ENCODE measurements at places on chromosomes 12 and 14.
A peak's percentile ranks its signal among the peaks of the same experiment; 100 is the strongest.

GRCh38 chr12:67472539-67472938, 176.0 kb upstream of the DYRK2 start:
- no peak for DNase-seq

GRCh38 chr14:96225745-96226151, 21.1 kb downstream of the BDKRB2 start:
- peak; percentile 58 for DNase-seq

- no peak for DNase-seq
Observed at GRCh38 chr14:63231766-63232165, 27.5 kb downstream of the RHOJ start.

- no peak for DNase-seq
Observed at GRCh38 chr12:113778432-113779132, 187.5 kb downstream of the RBM19 start.

- no peak for DNase-seq
Observed at GRCh38 chr12:50082644-50083043, 2.5 kb upstream of the SMARCD1 start.

GRCh38 chr14:77032491-77032843, 4.0 kb upstream of the IRF2BPL start:
- no peak for DNase-seq

DNA sequence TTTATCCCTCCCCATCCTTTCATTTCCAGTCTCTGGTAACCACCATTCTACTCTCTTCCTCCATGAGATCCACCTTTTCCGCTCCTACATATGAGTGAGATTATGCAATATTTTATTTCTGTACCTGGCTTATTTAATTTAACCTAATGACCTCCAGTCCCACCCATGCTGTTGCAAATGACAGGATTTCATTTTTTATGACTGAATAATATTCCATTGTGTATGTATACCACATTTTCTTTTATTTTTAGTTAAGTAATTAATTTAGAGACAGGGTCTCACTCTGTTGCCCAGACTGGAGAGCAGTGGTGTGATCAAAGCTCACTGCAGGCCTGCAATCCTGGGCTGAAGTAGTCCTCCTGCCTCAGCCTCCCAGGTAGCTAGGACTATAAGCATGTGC, 2.6 kb downstream of the LRRK2 start:
- DNase-seq = no peak

GRCh38 chr12:28568118-28568517, 377.9 kb downstream of the CCDC91 start:
- DNase-seq = peak; percentile 88

DNA sequence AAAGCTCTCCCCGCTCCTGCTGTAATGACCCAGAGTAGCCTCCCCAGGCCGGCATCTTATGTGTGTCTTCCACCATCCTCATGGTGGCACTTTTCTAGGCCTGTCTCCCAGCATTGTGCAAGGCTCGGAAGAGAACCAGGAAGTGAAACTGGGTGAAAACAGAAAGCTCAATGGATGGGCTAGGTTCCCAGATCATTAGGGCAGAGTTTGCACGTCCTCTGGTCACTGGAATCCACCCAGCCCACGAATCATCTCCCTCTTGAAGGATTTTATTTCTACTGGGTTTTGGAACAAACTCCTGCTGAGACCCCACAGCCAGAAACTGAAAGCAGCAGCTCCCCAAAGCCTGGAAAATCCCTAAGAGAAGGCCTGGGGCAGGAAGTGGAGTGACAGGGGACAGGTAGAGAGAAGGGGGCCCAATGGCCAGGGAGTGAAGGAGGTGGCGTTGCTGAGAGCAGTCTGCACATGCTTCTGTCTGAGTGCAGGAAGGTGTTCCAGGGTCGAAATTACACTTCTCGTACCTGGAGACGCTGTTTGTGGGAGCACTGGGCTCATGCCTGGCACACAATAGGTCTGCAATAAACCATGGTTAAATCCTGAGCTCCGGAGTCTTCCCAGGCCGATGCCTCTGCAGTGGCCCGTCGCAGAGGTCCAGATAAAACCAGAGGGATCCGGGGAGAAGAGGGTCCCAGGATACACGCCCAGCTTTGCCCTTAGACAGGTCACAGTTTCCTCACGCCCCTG, 15.6 kb downstream of the ACVRL1 start:
- DNase-seq = peak; percentile 73

DNA sequence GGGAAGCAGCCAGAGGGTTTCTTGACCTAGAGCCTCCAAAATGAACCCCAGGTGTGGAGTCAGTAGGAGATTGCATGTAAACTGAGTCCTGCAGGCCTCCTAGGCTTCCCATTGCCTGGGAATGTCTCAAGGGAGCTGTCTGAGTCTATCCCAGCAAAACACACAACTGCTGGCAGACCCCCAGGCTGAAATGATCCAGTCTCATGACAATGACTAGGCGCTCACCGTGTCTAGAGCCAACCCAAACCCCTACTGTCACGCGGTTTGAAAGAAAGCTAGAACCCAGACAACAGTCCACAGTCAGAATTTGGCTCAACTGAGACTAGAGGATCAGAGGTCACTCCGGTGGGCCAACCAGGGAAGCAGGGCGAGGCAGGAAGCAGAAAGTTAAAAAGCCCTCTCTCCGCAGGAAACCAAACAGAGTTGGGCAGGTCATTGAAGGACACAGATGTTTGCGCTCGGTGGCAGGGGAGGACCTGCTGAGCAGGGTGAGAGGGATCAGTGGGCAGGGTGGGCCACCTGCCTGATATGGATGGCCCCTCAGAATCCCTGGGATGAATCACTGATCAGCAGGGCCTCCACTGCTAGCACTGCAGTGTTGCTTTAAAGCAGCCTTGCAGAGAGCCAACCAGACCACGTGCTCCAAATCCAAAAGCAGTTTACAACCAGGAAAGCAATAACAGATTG, 23.8 kb downstream of the ACTN1 start:
- no peak for DNase-seq

GRCh38 chr12:6605421-6606330, 1.5 kb downstream of the CHD4 start:
- DNase-seq = peak; percentile 38

- no peak for DNase-seq
Observed at GRCh38 chr12:7061138-7061537, 620 bp downstream of the C1S start.

DNA sequence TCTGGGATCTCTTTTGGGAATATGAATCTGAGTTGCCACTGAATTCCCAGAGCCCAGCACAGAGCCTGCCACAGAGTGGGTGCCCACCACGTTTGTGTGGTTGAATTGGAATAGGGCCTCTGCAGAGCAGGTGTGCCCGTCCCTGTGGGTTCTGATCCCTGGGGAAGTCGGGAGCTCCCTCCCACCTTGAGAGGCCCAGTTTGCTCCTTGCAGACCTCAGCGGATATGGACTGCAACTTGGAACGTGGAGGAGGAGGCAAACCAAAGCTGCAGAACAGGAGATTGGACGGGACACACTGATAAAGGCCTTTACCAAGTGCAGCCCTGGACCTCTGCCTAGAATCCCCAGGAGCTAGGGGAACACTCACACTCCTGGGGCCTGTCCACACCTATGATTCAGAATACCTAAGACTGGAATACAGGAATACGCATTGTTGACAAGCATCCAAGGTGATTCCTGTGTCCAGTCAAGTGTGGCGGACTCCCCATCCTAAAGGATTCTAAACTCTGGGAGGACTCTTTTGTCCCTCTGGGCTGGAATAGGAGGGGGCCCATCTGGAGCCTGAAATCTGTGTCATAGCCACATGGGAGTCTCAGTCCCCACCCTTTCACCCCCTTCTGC, 2.4 kb downstream of the KRT76 start:
- no peak for DNase-seq

DNA sequence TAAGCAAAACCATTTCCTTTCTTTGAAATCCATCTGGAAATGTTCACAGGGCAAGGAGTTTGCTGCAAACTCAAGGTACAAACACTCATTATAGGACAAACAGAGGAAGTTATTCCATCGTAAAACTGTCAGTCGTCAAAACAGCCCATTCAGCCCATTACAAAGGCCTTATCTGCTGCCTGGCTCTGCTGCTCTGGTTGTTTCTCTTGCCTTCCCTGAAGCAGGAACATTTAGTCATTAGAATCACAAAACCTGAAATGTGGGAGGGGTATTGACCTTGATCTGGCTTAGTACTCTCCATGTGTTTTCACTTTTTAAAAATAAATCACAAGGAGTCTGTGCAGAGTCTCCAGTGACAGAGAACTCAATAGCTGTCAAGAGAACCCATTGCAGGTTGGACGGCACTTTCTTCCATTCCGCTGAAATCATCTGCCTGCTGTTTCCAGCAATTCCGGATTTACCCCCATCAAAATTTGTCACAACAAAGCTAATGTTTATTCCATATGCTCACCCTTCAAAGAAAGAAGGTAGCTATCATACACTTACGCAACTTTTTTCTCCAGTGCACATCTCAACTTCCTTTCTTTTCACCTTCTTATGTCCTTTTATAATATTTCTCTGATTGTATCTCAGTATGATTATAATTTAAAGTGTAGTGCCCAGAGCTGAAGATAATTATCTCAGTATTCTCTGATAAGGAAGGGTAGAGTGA, 24.6 kb upstream of the ITPR2 start:
- DNase-seq = no peak

DNA sequence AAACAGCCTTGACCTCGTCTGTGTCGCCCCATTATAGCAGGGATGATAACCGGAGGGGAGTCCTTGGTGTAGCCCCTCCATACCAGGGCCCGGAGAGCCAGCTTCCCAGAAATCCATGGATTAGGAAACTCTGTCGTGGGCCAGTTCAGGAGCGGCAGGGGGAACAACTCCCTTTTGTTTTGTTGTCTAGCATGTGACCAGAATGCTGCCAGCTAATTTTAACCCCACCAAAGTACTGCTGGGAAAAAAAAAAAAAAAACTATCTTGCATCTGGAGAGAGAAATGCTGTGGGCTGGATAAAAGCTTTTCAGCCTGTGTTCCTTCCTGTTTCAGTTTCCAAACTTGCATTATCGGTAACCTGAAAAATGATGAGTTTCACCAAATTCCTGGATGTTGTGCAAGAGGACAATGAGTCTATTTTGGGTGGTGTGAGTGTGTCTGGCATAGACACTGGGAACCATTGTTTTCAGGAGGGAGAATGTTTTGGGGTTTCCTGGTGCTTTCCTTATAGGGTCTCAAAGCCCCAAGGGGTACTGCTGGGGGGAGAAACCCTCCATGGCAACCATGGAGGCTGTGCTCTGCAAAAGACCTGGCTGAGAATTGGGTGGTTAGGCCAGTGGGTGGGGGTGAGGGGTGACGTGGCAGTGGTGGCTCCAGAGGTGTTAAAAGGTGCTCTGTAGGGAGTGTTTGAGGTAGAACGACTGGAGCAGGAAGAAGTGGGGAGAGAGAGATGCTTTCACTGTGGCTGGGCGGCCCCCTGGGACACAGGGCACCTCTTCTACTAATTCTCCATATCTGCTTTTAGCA, 14.9 kb upstream of the IRF2BPL start:
- DNase-seq = peak; percentile 86

DNA sequence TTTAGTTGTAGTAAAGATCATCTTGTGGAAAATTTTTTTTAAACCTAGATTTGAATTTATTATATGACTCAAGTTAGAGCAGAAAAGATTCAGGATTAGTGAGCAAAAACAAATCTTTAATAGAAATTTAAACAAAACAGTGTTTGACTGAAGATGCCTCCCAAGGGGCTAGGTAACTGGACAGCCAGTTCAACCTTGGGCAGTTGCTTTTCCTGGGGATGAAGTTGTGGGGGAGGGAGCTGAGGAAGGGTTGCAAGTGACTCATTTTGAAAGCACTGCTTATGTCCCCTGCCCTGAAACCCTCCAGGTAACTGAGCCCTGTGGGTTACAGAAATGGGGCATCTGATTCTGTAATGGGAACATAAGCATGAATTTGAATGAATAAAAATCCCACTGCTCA, 13.1 kb downstream of the CFAP54 start:
- no peak for DNase-seq
